Esophagus squamous epithelium (tissue), 5 donors: ENCODE measurements at places on chromosomes 12 and 14.

DNA sequence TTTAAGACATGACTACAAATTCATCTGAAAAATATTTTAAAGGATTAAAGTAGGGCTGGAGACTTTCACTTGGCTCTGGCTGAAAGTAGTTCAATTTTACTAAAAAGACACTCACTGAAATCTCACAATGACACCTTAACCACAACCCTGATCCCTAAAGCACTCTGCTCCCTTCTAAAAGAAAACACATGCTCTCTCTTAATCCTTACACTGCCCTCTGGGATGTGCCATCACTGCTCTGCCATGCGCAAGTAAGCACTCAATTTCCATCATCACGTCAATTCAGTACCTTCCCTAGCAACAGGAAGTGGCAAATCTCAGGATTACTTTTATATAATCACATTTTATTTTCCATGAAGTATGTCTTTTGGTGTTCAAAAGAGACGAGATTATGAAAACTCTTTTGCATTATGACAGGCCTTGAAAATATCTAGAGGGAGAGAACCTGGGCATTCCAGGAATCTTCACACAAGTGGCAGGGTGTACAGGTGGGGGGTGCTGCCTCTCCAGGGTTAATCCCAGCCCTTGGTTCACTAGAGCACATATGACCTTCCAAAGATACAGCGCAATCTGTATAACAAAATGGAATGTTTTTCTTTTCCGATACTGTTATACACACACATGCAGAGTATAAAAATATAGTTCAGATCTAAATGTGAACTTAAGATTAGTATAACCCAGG lies 7.3 kb downstream of the ATG14 start:
- H3K27ac ChIP-seq = no peak overlapping the region
- no peaks in the 10 kb centered on the region for H3K4me1 ChIP-seq
- DNase-seq = no peak
- H3K27me3 ChIP-seq = no peaks in the 10 kb centered on the region
- H3K4me3 ChIP-seq = no peak overlapping the region
- no peaks in the 10 kb centered on the region for H3K36me3 ChIP-seq

- H3K4me1 ChIP-seq = peaks cover 7% of the 10 kb centered on the region
- no peak overlapping the region for H3K27ac ChIP-seq
- no peaks in the 10 kb centered on the region for H3K27me3 ChIP-seq
- no peaks in the 10 kb centered on the region for H3K36me3 ChIP-seq
- no peak for DNase-seq
Observed at GRCh38 chr14:51872396-51872795, 12.0 kb downstream of the GNG2 start.

DNA sequence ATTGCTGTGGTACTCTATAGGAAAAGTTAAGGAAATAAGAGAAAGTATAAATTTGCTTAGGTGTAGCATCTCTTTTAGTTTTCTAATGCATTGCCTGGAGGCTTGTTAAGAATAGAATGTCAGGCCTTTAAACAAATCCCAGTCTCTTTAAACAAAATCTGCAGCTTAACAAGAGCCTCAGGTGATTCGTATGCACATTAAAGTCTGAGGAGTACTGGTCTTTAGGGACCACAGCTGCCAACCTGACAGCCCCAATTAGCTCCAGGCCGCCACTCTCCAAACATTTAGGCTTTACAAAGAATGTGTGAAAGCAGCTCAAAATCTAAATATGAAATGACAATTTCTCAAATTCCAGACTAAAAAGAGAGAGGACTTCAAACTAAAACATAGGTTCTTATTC lies 35.7 kb downstream of the PAWR start:
- H3K36me3 ChIP-seq = no peaks in the 10 kb centered on the region
- no peak overlapping the region for H3K27ac ChIP-seq
- no peaks in the 10 kb centered on the region for H3K4me1 ChIP-seq
- no peak for DNase-seq

GRCh38 chr12:52427083-52427482 lies 7.1 kb downstream of the KRT75 start:
- no peak for DNase-seq
- H3K4me3 ChIP-seq = no peak overlapping the region
- H3K27ac ChIP-seq = no peak overlapping the region

DNA sequence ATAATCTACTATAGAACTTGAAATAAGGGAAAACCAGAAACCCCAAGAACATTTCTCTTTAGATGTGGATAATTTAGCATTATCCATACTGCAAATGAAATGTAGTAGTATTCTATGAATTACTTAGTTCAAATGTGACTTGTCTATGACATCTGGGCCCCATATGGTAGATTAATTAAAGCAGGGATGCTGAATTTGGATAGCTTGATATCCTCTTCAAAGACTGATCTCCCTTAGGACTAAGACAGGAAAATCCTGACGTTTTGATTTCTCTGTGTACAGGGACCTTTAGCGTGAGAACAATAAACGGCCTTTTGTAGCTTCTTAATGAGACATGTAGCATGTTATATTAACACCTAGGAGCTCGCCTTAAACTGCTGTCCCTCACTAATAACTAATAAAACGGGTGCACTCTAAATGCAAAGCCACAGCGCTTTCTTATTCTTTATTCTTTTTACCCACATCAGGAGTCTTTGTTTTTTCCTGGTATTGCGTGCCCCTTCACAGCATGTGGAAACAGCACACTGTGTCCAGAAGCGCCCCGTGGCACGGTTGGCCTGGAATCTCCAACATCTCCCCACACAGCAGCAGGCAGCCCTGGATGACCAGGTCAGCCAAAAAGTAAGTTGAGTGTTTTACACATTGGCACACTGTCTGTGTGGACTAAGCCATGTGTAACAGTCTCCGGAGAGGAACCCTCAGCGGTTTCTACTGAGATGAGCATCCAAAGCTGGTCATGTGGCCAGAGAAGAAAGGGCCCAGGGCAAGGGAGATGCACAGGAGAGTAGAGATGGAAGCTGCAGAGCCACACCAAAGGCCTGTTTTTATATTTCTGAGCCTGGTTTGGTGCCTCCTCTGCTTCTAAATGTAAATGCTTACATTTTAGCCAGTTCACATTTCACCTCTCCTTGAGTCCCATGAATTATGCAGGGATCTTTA lies 93.1 kb downstream of the SRGAP1 start:
- H3K4me3 ChIP-seq = no peak overlapping the region
- H3K27ac ChIP-seq = no peak overlapping the region
- DNase-seq = no peak
- H3K27me3 ChIP-seq = no peaks in the 10 kb centered on the region
- no peaks in the 10 kb centered on the region for H3K36me3 ChIP-seq

DNA sequence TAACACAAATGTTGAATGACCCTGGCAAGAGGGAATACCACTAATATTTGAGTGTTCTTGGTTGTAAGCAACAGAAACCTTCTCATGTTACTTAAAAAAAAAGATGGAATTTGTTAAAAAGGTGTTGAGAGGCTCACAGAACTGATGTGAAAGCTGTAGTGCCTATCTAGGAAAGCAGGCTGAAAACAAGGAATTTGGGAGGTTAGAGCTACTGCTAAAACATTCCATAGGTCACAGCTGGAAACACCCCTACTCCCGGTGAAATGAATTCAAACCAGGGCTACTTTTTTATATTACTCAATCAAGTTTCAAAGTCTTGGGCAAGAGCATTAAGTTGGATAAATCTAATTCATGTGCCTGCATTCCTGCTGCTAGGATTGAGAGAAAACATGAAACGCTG lies 104.1 kb downstream of the SLC35F4 start:
- H3K4me3 ChIP-seq = no peak overlapping the region
- DNase-seq = no peak
- no peak overlapping the region for H3K27ac ChIP-seq
- no peaks in the 10 kb centered on the region for H3K4me1 ChIP-seq
- no peaks in the 10 kb centered on the region for H3K36me3 ChIP-seq

DNA sequence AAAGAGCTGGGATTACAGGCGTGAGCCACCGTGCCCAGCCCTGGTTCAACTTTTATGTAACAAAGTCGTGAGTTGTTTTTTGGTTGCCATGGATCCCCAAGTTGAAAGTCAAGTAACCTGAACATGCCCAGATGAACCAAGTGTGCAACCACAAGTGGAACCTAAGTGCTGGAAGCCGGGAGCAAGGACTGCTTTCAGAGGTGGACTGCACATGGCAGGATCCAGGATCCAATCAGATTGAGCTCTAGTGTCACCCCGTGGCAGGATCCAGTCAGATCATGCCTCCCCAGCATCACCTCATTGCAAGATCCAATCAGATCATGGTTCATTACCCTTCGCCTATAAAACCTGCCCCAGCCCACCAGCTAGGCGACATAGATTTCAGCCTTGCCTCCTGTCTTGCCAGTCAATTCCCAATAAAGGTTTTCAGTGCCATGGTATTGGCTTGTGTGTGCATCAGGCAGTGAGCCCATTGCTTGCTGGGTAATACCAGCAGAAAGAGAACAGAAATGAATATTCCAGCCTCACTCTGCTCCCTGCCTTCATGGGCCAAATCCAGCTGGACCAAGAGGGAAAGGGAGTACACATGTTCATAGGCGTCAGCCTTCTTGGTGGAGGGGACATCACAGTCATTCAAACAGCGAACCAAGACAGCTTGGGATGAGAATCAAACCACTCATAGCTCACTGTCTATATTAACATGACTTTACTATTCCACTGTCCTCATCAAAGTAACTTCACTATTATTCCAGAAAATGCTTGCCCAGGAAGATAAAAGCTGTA lies 43.6 kb upstream of the VASH1 start:
- H3K36me3 ChIP-seq = no peaks in the 10 kb centered on the region
- DNase-seq = no peak
- no peak overlapping the region for H3K27ac ChIP-seq
- no peaks in the 10 kb centered on the region for H3K27me3 ChIP-seq
- peaks cover 40% of the 10 kb centered on the region for H3K4me1 ChIP-seq

- H3K27me3 ChIP-seq = no peaks in the 10 kb centered on the region
- no peaks in the 10 kb centered on the region for H3K36me3 ChIP-seq
- H3K4me3 ChIP-seq = no peak overlapping the region
- H3K27ac ChIP-seq = no peak overlapping the region
Observed at GRCh38 chr14:19941668-19942067, 11.0 kb downstream of the OR4K1 start.

DNA sequence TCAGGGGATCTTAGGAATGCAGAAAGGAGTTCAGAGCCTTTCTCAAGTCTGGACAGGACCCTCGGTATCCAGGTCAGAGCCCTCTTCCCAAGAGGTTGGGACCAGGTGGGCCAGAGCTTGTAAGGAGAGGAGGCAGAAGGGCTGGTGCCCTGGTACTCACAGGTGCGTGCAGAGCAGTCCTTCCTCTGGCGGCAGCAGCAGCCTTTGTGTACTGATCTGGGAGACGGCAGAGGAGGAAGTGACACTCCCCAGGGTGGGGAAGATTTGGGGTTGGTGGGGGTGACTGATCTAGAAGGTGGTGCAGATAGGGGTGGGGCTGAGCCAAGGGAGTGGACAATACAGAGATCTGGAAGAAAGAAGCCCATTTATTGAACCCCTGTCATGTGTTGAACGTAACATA lies at the start of gene ITGB7:
ITGB7 (minus strand) TSS at position 210 of the 400 bp plus-strand sequence. CDS start 6,808 bp downstream, outside the sequence.
- DNase-seq = no peak
- peaks cover 31% of the 10 kb centered on the region for H3K36me3 ChIP-seq
- peak within 1 kb of the TSS; percentile 27 for H3K4me3 ChIP-seq
- H3K27ac ChIP-seq = peak within 1 kb of the TSS; percentile 53
- H3K4me1 ChIP-seq = peaks cover 12% of the 10 kb centered on the region

DNA sequence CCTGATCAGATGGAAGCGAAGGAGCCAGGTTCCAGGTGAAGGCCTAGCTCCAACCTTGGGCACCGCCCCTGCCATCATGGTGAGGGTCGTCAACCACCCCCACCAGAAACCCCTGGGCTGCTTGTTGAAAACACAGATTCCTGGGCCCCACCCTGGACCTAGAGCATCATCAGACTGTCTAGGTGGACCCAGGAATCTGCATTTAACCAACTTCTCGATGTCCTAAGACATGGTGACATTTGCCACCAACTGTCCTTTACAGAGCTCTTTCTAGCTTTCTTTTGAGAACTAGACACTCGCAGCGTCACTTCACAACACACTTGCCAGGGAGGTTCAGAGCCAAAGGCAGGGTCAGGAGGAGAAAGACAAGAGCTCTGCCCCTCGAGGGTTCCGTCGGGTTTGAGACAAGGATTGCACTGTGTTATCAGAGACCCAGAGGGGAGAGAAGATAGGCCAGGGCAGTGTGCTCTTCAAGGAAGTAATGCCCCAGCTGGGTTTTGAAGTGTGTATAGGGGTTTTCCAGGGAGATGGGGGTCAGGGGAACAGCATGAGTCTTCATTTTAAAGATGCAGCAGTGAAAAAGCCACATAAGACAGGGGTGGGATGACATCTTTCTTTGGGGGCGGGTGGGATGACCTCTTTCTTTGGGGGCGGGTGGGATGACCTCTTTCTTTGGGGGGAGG lies 24.6 kb downstream of the RFLNA start:
- no peak overlapping the region for H3K4me3 ChIP-seq
- no peak overlapping the region for H3K27ac ChIP-seq
- DNase-seq = no peak
- H3K36me3 ChIP-seq = peaks cover 13% of the 10 kb centered on the region
- H3K4me1 ChIP-seq = no peaks in the 10 kb centered on the region

GRCh38 chr14:21043387-21043973 lies 1.3 kb downstream of the RNASE7 start:
- DNase-seq = no peak
- H3K36me3 ChIP-seq = no peaks in the 10 kb centered on the region
- H3K27me3 ChIP-seq = no peaks in the 10 kb centered on the region
